GM12865 (cell line): ENCODE measurements at places on chromosomes 3 and 15.

GRCh38 chr15:66425837-66426236 lies 39.1 kb downstream of the MAP2K1 start:
- no peak for DNase-seq

GRCh38 chr15:92884436-92885223 lies 15.5 kb upstream of the CHD2 start:
- DNase-seq, result peak; percentile 28

DNA sequence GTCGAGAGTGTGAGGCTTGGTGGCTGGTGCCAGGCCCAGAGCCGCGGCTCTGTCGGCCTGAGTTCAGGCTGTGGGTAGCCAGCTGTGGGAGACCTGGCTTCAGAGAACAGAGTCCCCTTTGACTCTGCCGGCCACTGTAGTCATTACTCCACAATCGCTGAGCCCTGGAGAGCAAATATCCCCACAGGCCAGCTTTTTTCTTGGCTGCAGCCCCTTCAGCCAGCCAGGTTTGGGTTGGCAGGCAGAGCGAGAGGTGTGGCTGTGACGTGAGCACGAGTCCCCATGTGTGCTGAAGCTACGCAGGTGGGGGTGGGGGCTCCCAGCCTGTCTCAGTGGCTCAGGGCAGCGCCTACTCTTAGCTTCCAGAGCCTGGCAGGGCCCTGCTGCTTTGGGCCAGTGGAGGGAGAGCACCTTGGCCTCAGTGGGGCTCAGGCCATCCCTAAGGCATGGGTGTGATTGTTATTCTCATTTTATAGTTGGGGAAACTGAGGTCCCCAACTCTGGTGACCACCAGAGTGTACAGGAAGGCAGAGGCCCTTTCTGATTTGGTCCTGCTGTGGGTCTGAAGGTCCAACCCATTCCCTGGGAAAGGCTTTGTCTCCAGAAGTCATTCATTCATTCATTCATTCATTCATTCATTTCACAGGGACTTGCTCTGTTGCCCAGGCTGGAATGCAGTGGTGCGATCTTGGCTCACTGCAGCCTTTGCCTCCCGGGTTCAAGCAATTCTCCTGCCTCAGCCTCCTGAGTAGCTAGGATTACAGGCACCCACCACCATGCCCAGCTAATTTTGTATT lies 45.7 kb upstream of the LCTL start:
- DNase-seq, result no peak

- DNase-seq, result no peak
These were observed 27.7 kb upstream of the IL20RB start for GRCh38 chr3:136929977-136930670.

DNA sequence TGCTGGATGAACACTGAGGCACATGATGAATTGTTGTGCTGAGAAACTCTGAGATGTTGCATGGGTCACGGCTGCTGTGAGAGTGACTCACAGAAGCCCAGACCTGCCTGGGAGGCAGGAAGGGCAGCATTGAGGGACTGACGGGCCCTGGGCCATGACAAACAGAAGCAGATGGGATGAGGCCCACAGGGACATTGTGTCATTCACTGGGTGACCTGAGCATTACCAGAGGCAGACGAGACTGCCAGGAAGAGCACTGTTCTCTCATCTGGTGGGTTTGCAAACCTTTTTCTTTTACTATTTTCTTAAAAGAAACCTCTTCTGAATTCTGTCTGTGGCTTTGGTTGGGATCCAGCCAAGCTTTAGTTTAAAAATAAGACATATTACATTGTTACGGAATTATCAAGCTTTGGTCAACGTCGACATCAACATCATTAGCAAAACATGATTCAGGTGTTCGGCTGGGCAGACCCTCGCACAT lies 67.8 kb downstream of the BDH1 start:
- DNase-seq, result no peak

DNA sequence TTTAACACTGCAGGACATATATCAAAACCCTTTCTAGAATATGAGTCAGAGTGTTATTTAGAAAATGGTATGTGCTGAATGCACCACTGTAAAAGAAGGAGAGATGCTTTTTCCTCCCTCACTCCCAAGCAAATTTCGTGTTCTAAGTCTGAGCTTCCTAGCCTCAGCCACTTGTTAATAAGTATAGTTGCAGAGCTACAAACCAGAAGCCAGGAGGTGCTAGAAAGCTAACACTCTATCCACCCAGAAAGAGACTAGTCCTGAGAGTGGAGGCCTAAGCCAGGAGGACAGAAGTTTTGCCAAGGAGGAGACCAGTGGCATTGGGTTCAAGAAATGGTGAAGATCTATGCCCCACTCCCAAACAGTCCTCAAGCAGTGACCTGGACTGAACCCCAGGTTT lies 40.5 kb upstream of the GYG1 start:
- DNase-seq, result peak; percentile 24

GRCh38 chr15:40161693-40162391 lies 973 bp downstream of the BUB1B start:
- DNase-seq, result no peak

GRCh38 chr3:153029350-153029749 lies 132.7 kb upstream of the RAP2B start:
- no peak for DNase-seq

DNA sequence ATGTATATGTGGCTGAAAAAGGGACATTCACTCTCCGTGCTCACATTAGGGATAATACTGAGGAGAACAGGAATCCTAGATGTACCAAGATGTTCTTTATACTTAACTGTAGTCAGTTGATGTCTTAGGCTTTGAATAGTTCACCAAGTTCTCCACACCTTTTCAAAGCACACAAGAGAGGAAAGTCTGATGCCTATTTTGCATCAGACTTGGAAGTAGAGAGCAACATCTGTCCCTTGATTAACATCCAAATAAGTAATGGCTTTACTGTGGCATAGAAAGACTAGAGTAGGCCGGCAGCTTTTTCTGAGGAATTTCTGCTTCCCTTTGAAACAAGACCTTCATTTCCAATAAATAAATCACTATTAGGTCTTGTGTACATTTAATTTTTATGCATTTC lies 34.0 kb downstream of the PIGB start:
- DNase-seq, result no peak

DNA sequence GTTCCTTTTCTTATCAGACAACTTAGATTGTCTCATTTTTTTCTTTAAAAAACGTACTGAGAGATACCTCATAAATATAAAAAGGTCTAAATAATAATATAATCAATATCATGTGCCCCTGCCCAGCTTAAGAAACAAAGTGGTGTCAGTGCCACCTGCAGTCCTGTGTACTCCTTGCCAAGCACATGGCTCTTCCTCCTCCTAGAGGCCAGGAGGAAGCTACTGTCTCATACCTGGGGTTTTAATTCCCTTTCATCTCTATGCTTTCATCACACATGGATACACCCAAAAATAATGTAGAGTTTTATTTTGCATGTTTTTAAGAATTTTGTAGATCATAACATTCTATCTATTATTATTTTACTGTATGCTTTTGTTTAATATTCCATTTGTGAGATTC lies 98.6 kb upstream of the C15orf61 start:
- no peak for DNase-seq

DNA sequence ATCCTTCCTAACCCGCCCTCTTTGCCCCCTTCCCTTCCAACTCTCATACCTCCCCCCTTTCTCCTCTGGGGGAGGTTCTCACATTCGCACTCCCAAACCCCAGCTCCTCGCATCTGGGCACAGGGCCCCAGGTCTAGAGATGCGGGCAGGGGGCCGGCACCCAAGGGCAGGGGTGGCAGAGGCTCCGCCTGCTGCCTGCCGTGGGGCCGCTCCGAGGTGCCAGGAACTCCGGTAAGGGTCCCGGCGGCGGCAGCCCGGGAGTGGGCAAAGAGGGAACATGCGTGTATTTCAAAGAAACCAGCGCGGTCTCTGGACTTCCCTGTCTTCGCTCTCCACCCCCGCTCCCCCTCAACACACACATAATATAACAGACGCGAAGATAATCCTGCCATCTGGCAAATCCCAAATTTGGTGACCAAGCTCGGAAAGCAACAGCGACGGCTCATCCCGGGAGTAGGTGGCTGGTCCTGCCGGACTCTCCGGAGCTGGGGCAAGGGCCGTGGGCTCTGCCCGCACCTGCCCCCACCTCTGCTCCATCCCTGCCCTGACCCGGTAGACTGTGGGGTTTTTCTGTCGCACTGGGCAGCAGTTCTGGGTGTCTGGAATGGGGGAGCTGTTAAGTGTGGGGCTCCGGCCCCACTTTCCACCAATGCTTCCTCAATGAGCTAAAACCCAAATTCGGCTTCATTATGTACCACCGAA lies 31.0 kb downstream of the NR2F2 start:
- DNase-seq, result no peak

- DNase-seq, result no peak
These were observed 32.3 kb upstream of the ONECUT1 start for GRCh38 chr15:52822475-52822874.

GRCh38 chr3:197257711-197258110 lies 40.7 kb downstream of the DLG1 start:
- DNase-seq, result no peak

DNA sequence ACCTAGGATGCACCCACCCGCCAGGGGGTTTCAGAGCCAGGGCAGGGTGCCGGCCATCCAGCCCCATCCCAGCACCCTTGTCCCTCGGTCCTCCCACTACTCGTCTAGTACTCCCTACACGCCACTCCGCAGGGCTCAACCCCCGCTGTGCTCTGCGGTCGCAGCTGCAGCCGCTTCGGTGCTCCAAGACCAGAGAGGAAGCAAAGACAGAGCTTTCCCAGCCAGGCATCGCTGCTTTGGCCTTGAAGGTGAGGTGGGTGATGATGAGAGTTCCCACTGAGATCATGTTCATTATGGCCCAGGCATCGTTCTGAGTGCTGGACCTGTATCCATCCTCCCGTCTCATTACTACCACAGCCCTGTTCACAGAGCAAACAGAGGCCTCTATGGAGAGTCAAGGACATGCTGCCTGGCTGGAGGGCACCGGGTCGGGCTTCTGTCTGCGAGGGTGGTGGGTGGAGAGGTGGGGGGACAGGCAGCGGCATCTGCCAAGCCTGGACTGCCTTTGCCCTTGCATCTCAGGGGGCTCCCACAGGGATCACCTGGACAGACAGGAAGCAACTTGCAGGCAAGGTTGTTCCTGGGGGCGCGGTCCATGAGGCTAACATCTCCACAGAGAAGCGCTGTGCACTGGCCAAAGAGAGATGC lies 66.9 kb downstream of the KLF13 start:
- DNase-seq, result no peak

DNA sequence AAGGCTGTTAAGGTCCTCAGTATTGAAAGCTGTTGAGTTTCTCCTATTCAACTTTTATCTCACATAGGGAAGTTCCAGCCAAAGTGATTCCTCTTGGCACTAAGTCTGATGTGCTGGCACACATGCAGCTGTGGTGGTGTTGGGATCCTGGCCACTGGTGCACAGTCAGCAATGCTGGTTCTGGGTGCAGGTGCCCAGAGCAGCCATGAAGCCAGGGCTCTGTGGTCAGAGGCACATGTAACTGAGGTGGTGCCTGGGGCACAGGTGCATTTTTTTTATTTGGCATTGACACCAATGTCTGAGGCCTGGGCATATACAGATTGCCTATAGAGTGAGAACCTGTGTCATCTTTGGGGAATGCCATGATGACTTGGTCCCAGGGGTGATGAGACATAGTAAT lies 271.4 kb downstream of the POLQ start:
- DNase-seq, result no peak

DNA sequence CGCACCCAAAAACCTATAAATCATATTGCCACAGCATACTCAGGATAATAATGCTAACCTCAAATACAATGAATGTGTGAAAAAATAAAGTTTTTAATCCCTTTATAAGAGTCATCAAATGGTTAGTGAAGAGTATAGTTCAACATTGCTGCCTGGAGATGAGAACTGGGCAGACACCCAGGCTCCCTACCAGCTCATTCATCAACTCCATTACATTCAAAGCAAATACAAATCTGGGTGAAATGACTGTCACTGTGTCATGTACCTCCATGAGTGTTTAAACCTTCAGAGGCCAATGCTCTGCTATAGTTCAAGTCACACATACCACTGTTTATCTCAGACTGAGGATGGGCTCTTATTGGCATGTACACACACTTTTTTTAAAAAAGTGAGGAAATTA lies 167.2 kb upstream of the KCNMB2 start:
- no peak for DNase-seq

DNA sequence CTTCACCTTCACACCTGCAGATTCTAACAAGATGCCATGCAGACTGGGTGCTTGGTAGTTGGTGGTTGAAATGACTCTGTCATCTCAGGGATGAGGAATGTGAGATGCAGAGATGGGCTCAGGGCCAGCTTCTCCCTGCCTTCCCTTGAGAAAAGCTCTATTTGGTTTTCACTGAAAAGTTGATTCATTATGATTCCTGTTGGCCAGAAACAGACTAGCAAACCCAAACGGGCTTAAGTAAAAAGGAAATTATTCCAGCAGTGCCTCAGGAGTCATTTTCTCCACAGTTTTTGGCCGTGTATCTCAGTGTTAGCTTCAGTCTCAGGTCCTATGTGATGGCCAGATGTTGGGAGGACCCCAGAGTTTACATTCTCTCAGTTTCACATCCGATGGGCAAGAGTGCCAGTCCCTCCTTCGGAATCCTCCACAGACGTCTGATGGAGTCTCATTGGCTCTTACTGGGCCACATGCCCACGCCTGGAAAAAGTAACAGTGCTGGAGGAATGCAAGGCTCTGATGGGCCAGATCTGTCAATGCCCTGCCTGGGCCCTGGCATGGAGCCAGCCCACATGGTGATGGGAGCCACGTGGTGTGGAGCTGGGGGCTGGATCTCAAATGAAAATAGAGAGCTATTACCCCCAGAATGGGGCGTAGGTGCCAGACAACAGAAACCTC lies 22.3 kb upstream of the SACM1L start:
- DNase-seq, result no peak

DNA sequence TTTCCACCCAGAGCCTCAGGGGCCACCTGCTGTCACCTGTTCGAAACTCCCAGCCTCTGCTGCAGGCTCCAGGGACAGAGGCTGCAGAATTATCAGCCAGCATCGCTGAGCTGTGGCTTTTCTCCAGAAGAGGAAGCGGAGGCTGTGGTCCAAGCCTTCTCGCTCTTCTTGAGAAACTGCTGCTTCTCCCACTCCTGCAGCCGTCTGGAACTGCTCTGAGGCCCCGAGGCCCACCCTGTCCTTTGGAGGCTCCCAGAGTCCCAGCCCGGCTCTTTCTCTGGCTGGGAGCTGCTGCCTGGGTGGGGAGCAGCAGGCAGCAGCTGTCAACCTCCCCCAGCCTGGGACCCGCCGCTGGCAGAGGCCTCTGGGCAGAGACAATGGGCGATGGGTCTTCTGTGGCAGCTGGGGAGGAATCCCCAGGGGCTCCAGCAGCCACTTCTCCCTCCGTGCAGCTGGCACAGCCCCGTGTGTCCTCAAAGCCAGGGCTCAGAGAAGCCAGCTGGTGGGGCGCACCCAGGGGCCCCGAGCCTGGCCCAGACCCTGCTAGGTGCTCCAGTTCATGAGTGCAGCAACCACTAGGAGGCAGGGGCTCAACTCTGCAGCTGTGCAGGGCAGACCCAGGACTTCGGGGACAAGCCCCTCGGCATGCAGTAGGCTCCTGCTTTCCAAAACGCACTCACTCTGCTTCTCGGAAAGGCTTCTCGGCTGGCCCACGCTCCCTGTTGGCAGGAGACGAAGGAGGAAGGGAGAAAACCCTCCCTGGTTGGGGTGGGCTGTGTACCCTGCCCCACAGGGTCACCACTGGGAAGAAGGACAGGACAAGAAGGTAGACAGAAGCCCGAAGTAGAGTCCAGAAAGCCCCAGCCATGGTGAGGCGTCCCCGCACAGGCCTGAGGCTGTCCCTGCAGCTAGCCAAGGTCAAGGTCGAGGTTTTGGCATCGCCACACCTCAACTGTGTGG lies 49.9 kb upstream of the FURIN start:
- DNase-seq, result peak; percentile 35
